NCI-H1417 (cell line): ENCODE measurements at places on chromosomes 7 and 10.

- no peak for DNase-seq
Measured at GRCh38 chr10:110612629-110613028, 31.5 kb upstream of the RBM20 start.

DNA sequence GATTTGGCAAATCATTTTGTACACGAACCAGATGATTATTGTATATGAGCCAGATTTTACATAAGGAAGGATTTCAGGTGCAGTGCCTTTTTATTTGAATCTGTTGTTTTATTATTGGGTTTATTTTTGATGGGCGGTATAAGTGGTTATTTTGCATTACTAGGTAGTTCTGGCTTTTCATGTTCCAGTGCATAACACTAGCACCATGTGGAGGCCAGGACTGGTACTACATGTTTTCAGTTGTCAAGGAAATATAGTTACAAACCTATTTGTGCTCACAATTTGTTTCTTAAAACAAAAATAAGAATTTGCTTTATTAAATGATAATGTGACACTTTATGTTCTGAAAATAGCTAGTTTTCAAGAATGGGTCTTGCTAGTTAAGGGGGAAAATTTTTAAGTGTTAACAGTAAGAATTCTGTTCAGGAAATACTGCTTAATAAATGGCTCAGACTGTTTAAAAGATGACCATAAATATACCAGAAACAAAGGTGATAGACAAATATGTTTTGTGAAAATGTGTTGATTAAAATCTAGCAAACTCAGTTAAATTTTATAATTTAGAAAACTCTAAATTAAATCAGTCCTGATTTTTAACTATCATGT lies 7.1 kb upstream of the SEMA3E start:
- peak; percentile 73 for DNase-seq

- DNase-seq, result peak; percentile 99
Measured at GRCh38 chr7:30162622-30163124, 27.9 kb downstream of the MTURN start.

DNA sequence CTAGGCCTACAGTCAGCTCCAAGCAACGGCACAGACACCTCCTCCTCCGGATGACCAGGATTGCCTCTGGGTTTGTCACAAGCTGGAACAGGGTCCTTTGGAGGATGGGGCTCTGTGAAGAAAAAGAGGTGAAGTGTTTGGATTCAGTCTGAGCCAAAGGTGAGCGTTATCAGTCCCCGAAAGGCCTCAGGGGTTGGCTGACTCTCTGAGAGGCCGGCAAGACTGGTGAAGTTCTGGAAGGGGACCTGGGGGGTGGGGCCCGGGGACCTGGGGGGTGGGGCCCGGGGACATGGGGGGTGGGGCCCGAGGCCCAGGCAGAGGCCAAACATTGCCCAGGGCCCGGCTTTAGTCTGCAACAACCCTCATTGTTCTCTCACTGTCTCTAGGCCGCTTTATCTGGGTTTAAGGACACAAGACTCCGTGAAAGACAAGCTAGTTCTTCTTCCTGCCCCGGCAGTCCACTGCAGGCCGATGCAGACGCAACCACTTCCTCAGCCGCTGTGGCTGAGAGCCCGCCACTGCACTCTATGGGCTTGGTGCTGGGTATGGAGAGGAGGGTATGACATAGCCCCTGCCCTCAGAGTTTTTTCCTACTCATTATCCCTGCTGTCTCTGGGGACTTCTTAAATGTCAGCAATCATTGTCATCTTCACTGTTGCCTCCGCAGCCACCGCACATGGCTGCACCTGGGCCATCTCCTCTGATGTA lies 27.4 kb upstream of the PSAP start:
- DNase-seq, result peak; percentile 1

- no peak for DNase-seq
Measured at GRCh38 chr10:3014968-3015367, 52.4 kb upstream of the PFKP start.

GRCh38 chr7:92435542-92435941 lies 11.7 kb upstream of the GATAD1 start:
- DNase-seq, result no peak

DNA sequence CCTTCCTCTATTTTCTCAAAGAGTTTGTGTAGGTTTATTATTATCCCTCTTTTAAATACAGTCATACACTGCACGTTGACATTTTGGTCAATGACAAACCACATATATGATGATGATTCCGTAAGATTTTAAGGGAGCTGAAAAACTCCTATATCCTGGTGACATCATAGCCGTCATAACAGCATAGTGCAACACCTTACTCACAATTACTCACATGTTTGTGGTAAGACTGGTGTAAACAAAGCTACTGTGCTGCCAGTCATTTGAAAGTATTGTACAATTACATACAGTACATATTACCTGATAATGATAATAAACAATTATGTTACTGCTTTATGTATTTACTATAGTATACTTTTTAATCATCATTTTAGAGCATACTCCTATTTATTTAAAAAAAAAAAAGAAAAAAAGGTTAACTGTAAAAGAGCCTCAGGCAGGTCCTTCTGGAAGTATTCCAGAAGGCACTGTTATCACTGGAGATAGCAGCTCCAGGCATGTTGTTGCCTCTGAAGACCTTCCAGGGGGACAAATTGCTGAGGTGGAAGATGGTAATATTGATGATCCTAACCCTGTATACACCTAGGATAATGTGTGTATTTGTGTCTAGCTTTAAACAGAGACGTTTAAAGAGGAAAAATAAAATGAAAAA lies 123.3 kb upstream of the CDK1 start:
- no peak for DNase-seq

DNA sequence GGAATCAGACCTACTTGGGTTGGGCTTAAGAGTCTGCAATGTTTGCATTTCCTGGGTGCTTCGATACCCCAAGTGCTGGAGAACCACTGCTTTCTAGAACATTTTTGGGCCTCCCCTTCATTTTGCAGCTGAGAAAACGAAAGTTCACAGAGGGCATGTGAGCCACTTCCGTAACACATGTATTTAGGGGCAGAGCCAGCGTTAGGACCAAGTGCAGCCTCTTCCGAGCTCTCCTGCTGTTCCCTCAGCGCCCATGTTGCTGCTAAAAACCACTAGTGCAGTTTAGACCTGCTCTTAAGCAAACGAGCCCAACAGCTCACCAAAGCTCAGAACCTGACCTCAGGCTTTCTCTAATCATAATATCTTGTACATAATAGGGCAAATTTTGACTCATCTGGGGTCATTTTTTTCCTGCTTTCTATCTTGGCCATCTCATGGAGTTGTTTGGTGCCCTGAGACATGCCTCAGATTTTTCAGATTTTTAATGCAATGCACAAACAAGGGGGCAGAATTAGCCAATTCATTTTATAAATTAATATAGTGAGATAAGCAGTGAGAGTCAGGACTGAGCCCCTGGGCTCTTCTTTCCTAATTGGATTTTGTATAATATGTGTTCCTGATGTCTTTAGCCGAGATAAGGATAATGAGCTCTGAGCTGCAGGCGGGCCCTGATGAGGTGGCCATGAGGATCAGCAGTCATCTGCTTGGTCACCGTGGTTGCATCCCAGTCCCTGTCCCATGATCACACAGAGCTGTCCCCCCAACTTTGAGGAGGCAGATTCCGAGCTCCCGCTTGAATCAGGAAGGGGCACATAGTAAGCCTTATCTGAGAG lies 12.9 kb downstream of the BAG3 start:
- no peak for DNase-seq

GRCh38 chr7:24831240-24831639 lies 74.0 kb upstream of the GSDME start:
- DNase-seq, result no peak

DNA sequence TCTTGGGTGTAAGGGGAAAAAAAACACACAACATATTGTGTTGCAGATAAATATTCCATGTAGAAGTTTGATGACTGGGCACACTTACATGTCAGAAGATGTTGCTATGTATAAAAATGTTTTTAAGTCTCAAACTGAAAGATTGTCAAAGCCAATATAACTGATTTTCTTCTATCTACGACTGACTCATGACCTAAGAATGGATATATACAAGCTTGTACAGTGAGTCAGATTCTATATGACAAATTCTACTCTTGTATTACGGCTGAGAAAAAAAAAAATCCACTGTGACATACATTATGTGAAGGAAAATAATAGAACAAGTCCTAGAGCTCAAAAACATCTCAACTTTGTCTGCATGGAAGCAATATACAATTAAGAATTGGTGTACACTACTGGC lies 343.0 kb upstream of the PCDH15 start:
- no peak for DNase-seq

DNA sequence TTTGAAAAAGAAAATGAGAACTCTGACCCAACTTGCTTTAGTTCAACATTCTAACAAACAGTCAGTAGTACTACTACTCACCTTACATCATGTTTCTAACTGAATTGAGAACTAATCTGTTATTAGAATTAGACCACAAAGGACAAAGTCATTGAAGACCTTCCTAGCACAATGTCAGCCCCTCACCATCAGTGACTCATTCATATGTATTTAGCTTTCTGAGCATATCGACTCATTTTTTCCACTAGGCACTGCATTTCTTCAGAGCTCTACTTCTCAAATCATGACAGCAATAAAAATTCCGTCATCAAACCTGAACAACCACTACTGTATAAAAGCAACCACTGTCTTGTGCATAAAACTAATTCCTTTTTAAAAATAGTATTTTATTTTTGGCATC lies 4.4 kb upstream of the LRRN3 start:
- no peak for DNase-seq

DNA sequence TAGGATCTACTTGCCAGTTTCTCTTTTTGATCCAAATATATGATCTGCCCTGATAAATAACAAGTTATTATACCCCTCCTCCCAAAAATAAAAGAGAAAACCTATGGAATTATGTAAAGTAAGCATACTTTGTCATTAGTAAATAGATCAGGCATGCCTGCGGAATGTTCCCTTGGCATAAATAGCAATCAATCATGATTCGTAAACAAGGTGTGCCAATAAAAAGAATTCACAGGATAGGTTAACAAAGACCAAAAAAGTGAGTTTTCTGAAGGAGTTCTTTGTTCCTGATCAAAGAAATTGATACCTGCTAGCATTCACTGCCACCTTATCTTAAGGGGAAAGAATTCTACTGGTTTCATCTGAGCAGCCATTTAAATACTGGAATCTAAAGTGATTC lies 11.9 kb downstream of the ITGB1 start:
- DNase-seq, result no peak

- no peak for DNase-seq
Measured at GRCh38 chr10:6208799-6209235, 6.1 kb downstream of the PFKFB3 start.

- DNase-seq, result no peak
Measured at GRCh38 chr10:105288026-105288425, 646.9 kb downstream of the SORCS3 start.

GRCh38 chr7:118452128-118452527 lies 227.6 kb downstream of the ANKRD7 start:
- no peak for DNase-seq

GRCh38 chr10:7361316-7361715 lies 49.5 kb downstream of the SFMBT2 start:
- no peak for DNase-seq
